Activated CD4-positive, CD25-positive, alpha-beta regulatory T cell (primary cell): ENCODE measurements at places on chromosomes 7 and 10.

GRCh38 chr7:38373155-38373554 is 99.7 kb upstream of the TARP start:
- no peak for DNase-seq

DNA sequence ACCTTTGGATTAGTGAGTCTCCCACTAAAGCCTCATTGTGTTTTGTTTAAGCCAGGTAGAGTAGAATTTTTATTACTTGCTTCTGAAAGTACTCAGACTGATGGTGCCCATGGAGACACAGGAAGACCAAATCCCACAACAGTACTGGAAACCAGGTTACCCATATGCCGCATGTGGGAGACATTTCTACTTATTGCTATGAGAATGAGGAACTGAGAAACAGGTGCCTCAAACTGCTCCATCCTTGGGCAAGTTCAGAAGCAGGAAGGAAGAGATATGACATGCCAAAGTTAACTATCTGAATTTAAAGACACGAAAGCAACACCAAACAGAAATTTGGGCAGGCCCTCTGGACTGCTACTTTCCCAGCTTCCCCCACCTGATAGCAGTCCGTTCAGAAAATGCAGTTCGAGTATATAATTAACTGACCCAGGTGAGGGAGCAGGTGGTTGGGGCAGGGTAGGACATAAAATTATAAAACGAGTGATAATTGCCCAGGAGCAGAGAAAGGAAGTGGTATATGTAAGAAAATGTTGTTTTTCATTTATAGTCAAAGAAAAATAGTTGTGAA is 382.3 kb upstream of the MTPN start:
- DNase-seq: no peak

- DNase-seq: no peak
These were observed 66.7 kb downstream of the HHEX start for GRCh38 chr10:92756201-92757065.

- DNase-seq: no peak
These were observed 111.2 kb downstream of the SAMD9 start for GRCh38 chr7:93006480-93007095.

GRCh38 chr7:155276042-155276799 is 21.5 kb upstream of the INSIG1 start:
- no peak for DNase-seq

DNA sequence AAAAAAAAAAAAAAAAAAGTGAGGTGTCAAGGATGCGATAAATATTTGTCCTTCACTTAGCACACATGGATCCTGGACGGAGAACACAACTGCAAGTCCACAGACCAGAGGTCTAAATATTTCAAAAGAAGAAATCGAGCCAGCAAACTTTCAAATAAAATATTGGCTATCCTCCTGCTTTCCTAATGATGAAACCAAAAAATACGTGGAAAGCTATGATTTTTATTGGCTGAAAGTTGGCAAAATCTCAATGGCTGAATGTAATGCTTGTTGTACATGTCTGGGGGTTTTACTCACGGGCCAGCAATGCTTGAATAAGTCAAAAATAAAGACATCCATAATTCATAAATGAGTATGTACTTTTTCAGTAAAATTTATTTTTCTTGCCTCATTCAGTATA is 19.0 kb upstream of the MGMT start:
- no peak for DNase-seq

GRCh38 chr7:134546955-134547354 is 2.0 kb upstream of the AKR1B15 start:
- no peak for DNase-seq

GRCh38 chr7:144454-144826 is 47.9 kb upstream of the FAM20C start:
- no peak for DNase-seq

DNA sequence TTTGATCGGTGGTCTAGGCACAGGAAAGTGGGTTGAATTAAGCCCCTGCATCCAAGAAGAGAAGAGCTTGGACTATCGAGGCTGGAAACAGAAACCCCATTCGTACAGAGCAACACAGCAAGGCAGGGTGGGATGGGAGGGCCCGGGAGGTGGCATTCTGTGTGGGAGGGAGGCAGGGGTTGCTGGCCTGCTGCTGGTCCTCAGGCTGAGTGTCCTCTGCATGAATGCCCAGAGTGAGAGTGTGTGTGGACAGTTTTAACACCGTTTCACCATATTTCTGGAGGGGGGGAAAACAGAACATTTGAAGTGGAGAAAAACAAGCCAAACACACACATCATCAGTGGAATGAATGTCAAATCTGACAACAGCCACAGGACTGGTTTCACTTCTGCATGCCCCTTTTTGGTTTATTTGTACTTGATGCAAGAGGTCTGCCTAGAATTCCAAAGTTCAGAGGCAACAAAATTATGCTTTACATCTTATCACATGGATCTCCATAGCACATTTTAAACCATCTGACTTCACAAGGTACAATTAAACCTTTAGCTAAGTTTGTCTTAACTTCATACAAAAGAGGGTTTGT is 11.1 kb upstream of the ENO4 start:
- no peak for DNase-seq

GRCh38 chr10:84160663-84161362 is 12.8 kb upstream of the GPR15LG start:
- DNase-seq: no peak

DNA sequence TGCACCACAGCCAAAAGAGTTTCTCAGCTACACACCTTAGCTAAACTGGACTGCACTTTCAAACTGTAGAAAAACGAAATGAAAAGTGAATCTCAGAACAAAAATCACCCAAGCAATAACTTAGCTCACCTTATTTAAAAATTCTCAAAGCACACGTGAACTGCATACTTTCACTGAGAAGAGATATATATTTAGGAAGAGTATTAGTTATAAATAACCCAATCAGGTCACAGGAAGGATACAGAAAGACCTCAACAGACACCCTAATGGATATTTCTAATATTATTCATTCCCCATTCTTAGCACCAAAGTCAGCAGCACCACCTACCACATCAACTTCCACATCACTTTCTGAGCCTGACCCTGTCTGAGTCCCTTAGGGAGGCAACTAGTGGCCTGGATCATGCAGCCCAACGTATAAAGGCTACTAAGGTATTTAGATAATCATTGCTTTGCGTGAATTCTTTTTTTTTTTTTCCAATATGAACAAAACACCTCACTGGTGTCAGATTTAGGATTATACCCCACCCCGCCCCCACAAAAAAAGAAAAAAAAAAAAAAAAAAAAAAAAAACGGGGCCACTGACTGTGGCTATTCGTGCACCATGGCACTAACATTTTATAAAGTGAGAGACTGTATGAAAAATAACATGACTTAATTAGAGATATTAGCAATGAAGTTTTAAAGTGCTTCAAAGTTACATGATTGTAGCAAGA is 2.6 kb downstream of the ABI1 start:
- DNase-seq: no peak

GRCh38 chr7:149245744-149246143 is 6.3 kb downstream of the ZNF212 start:
- no peak for DNase-seq

DNA sequence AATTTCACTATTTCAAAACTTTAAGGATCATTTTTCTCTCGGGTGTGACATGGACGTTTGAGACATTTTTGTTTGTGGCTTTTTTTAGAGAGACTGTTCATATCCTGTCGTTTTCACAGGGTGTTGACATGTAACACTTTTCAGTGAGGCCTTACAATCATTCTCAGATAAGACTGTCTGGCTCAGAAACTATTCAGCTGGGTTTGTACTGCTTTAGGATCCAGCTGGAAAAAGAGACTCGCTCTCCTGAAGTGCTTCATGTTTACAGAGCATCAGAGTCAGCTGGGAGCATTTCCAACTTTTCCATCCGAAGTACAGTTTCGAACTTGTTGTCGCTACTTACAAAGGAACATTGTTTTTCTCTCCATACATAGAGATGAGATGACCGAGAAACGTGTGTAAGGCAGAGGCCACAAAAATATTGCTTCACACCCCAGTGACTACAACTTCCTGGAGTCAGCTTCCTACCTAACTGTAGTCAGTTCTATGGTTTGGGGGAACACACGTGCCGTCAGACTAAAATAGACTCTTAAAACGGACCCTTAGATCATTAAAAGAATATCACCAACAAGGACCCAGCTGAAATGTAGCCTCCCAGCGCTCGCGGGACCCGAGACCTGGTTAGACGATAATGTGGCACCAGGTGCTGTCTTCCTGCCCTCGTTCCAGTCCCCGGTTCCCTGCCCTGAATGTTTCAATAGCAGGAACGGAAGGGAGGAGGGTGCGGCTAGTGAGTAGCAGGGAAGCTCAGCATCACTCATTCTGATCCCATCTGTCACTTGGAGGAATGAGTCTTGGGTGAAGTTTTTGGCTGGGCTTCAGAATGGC is 78.0 kb downstream of the MKI67 start:
- DNase-seq: no peak

- DNase-seq: no peak
These were observed 347.0 kb upstream of the MTPN start for GRCh38 chr7:136324073-136324704.

DNA sequence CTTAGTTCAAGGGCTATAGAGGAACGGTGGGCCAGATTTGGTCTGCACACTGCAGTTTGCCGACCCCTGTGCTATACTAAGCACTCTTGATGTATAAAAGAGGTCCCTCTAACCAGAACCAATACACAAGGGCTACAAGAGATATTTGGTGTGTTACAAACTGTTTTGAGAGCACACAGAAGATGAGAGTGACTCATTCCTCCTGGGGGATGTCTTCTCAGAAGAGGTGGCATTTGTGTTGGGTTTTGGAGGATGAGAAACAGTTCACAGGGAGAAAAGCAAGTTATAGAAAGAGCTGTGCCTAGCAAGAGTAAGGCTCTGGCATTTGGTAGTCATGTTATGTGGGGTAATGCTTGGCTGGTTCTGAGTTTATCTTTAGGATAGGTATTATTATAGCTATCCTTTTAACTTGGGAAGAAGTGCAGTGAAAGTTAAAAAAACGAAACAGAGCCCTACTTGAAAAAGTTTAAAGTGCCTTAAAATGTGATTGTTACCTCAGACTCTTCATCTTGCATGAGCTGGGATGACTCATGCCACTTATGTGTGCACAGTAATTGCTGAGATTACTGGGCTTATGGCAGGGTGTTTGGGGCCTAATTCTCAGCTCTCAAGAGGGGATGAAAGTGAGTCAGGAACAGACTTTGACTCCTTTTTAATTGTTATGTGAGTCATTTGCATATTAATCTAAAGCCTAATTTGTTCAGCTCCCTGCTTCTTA is 160.4 kb downstream of the KIF20B start:
- no peak for DNase-seq

DNA sequence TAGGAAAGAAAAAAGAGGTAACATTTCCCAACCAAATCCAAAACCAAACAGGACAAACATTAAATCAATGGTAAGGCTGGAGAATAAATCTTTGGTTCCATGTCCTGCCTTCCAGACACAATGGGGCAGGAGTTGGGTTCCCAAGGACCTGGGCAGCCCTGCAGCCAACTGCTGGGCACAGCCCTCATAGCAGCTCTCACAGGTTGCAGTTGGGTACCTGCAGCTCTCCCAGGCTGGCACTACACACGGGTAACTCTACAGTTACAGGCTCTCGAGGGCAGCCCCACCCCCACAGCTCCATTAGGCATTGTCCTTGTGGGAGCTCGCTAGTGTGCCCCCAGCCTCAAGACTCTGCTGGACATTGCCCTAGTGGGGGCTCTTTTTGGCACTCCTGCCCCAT is 7.5 kb downstream of the GRB10 start:
- DNase-seq: no peak

DNA sequence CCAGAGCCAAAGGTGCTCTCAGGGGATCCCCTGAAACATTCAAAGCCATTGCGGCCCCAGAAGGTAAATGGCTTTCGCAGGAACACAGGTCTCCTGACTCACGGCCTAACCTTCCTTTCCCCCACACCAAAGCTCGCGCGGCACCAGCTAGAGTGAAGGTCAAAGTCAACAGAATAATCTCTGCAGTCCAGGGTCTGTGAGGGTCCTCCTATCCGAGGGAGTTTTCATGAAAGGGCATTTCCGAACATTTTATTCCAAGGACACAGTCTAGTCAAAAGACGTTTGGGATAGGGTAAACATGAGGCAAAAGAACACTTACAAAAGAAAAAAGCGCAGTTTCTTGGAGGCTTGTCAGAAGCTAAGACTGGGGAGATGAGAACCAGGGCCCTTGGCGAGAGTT is 559 bp upstream of the STEAP2 start:
- DNase-seq: no peak

DNA sequence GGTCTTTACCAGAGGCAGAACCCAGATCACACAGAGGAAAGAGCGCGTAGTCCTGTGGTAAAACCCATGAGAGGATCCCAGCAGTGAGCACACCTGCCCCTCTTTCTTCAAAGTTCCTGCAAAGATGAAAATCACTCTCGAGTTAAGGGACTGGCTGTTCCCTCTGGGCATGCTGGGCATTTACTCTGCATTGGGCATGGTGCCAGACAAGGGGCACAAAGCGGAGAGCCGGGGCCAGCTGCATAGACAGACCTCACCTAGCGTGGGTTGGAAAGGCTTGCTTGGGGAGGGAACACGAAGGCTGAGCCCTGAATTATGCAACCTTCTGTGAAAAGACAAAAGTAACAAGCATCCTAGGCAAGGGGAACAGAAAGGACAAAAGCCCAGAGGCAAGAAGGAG is 120.0 kb upstream of the TCERG1L start:
- DNase-seq: no peak

DNA sequence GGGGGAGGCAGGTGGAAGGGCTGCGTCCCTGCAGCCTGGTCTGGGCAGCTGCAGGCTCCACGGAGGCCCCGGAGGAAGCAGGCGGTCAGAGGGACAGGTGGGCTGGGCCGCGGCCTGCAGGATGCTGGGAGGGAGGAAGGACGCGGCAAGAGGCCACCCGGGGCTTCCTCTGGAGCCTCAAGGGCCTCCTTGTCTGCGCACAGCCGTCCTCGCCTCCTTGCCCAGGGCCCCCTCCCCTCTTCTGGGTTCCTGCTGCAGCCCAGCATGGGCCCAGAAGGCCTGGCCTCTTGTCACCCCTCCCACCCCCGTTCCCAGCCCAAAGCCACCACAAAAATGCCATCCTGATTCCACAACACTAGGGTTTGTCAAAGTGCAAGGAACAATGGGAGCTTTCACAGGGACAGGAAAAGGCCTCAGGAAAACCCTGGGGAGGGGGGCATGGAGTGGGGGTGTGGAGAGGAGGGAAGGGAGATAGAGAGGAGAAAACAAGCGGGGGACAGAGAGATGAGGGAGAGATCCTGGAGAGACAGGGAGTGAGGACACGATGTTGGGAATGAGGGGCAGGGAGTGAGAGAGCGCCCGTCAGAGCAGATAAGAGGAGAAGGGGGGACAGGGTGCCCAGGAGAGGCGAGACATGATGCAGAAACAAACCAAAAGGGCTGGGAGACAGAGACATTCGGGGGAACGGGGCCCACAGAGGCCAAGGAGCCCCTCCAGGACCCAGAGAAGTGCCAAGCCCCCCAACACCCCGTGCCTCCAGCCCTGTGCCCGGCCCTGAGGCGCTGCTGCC is 41.8 kb downstream of the ZCCHC24 start:
- DNase-seq: no peak
